Suppressor macrophage treated with lipopolysaccharide for 4 hours (primary cell): ENCODE measurements at places on chromosomes 1 and 21.

DNA sequence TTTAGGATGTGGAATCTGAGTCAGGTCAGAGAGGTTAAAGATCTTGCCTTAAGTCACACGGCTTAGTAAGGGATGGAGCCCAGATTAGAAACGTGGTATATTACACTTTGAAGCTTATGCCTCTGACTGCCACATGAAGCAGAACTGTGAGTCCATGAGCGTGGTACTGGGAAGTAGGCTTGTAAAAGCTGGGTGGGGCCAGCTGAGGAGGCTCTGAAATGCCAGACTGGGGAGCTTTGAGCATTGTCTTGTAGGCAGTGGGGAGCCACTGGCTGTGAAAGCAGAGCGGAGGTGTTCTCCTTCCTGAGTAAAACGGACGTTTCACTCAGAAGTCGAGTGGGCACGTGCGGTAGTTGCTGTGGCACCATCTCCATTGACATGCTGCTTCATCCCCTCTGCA, 72.6 kb upstream of the USP24 start:
- DNase-seq, result no peak

- DNase-seq, result peak; percentile 60
Measured at GRCh38 chr1:154386643-154387352, 18.3 kb upstream of the IL6R start.

- DNase-seq, result peak; percentile 80
Measured at GRCh38 chr1:46446646-46447498, 42.8 kb upstream of the DMBX1 start.

- peak; percentile 46 for DNase-seq
Measured at GRCh38 chr1:239719642-239720258, 333.4 kb downstream of the CHRM3 start.
